Endodermal cell (in vitro differentiated cells): ENCODE measurements at places on chromosomes 12 and 14. TPM values are rescaled to one million over a fixed set of nuclear protein-coding genes. Genes with fewer than 3 reads are reported as not detected.

MAP1LC3B2 gene
- total RNA-seq, result 0.80 to 2.9 TPM in 2 of 3 replicates, not detected in the other

GRCh38 chr12:99334285-99335056 is 313.1 kb upstream of the GARIN6 start:
- no peaks in the 10 kb centered on the region for H3K27me3 ChIP-seq
- no peak for DNase-seq
- no peaks in the 10 kb centered on the region for H3K4me1 ChIP-seq
- no peak overlapping the region for H3K4me3 ChIP-seq

DNA sequence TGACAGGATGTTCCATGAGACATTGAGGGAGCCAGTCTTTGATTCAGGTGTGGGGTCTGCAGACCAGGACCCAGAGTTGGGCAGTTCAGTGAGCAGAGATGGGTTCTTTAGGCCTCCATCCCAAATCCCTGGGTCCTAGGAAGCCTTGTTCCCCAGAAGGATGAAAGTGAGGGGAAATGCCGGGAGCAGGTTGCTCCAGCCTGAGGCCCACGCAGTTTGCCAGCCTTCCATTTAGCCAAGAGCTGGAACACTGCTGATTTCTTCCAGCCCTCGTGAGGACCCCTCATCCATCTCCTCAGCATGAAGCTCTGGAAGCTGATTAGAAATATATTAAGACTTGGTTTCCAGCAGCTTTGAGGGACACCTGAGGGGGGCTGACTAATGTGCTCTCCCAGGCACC is 12.1 kb downstream of the C14orf132 start:
- H3K27ac ChIP-seq, result no peak overlapping the region
- no peaks in the 10 kb centered on the region for H3K27me3 ChIP-seq
- DNase-seq, result no peak
- no peak overlapping the region for H3K4me3 ChIP-seq

DNA sequence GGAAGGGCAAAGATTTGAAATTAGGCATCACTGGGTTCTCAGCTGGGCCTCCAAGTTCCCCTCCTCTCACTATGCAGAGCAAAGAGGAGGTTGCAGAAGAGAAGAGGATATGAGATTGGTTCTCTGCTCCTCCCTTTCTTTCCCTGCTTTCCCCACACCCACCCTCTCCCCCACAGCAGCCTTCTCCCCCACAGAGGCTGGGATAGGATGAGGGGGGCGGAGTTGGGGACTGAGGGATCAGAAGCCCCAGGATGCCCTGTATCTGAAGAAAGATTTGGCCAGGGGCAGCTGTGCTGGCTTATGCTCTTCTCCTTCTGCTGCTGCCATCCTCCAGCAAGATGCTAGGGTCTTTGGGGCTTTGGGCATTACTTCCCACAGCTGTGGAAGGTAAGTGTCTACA is at the start of gene AMHR2:
AMHR2 (plus strand) TSS at position 259 of the 400 bp plus-strand sequence; CDS start at position 339, 80 bp downstream.
- H3K27me3 ChIP-seq, result no peaks in the 10 kb centered on the region
- no peaks in the 10 kb centered on the region for H3K36me3 ChIP-seq
- H3K4me3 ChIP-seq, result peak within 1 kb of the TSS; percentile 30
- DNase-seq, result peak; percentile 54
- H3K27ac ChIP-seq, result no peak within 1 kb of the TSS

GRCh38 chr12:129203456-129203855 is 350.2 kb downstream of the GLT1D1 start:
- H3K4me3 ChIP-seq, result no peak overlapping the region
- H3K4me1 ChIP-seq, result no peaks in the 10 kb centered on the region
- no peak overlapping the region for H3K27ac ChIP-seq
- no peaks in the 10 kb centered on the region for H3K36me3 ChIP-seq
- H3K27me3 ChIP-seq, result no peaks in the 10 kb centered on the region

DNA sequence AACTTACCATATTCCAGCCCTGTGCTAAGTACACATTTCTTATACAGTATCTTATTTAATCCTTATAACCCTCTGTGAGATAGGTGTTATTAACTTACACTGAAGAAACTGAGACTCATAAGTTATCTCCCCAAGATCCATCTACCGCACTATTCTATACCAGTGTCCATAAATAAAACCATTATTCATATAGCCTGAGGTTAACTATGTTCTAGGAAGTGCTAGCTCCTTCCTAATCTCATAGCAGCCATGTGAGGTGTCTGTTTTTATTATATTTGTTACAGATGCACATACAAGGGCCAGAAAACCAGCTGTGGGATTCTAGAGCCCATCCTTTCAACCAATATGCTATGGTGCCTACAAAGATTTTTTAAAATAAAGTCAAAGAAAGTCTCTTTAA is 100.3 kb upstream of the RAP1B start:
- no peaks in the 10 kb centered on the region for H3K27me3 ChIP-seq
- H3K36me3 ChIP-seq, result no peaks in the 10 kb centered on the region
- H3K4me1 ChIP-seq, result no peaks in the 10 kb centered on the region
- H3K4me3 ChIP-seq, result no peak overlapping the region
- H3K27ac ChIP-seq, result no peak overlapping the region
- no peak for DNase-seq
